ENCODE measurements at places on chromosomes 2 and 18. TPM values are rescaled to one million over a fixed set of nuclear protein-coding genes. Genes with fewer than 3 reads are reported as not detected.

VSNL1 gene
- 41.7 TPM for total RNA-seq

SLC11A1 gene
- total RNA-seq, result 22.1 TPM

NEUROD1 gene
- total RNA-seq, result not detected

GRCh38 chr2:57313678-57314077, 732.9 kb upstream of the VRK2 start:
- DNase-seq, result no peak

DNA sequence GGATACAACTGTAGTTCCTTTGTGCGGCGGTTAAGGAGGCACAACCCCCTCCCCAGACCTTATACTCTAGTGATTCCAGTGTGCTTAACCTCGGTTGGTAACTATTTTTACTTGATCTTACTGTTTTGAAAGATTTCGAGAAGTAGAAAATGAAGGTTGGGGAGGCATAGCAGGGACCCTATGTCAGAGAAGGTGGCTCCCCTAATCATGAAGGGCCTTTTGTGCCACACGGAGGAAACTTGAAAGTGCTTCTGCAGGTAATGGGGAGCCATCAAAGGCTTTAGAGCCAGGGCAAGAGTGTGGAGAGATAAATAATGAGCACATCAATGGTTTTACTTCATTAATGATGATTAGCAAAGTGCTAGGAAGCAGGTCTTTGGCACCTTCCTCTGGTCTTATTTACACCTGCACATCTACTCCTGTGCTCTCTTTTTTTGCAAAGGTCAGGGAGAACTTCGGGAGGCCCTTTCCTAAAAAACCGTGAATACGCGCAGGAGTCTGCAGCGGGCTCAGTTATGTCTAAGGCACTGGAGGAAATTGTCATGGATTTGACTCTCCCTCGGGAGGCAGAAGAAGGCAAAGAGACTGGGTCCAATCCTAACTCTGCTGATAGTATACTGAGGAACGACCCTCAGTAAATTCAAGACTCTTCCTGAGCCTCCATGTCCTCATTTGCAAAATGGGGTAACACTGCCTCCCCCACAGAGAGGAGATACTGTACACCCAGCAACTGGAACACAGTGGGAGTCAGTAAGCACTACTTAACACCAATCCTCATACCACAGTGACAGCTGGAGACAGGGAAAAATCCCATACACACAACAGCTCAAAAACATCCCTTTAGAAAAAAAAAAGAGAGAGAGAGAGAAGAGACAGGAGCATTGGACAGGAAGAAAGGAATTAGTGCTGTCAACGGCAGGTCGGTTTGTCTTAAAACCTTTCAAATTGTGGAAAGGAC, 81.6 kb downstream of the DDX1 start:
- no peak for DNase-seq
